ENCODE measurements at places on chromosomes 11 and 22.
A peak's percentile ranks its signal among the peaks of the same experiment; 100 is the strongest.

DNA sequence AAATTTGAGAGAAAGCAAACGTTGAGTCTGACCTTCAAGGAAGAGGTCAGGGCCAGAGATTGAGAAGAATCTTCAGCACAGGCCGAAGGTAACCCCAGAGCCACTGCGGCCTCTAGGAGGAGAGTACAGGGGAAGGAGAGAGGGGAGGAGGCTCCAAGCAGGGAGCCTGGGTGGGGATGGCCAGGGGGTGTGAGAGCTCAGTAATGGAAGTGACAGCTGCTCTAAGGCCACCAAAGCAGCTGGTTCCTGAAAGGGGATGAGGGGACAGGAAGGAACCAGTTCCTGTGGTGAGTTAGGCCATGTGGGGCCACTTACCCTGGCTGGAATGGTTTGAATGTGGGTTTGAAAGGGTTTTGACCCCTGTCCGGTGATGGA is 46.1 kb downstream of the PISD start:
- DNase-seq: no peak

- no peak for DNase-seq
Observed at GRCh38 chr11:70501933-70502540, 103.7 kb downstream of the CTTN start.

GRCh38 chr11:57544566-57544965 is 7.2 kb downstream of the SMTNL1 start:
- no peak for DNase-seq

DNA sequence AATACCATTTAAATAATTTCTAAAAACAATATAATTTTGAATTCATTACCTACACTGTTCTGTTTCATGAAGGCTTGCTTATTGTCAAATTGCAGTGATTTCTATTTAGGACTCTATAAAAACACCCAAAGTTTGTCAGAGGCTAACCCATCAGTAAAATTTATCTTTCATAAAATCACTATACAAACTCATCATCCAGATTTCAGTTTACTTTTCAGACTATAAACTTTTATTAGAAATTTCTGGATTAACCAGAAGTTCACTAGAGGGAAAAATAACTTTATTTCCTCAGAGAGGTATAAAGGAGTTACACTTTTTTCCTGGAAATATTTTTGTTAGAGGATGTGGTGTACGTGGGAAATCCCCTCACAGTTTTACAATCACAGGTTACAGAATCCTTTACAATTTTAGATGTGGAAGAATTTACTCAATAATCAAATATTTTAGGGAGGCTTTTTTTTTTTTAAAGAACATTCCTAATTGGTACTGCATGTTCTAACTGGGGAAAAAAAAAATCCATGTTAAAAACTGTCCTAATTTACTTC is 176.7 kb downstream of the SWAP70 start:
- DNase-seq: no peak

GRCh38 chr11:27847496-27847895 is 147.2 kb upstream of the BDNF start:
- DNase-seq: no peak

GRCh38 chr11:66934950-66935779 is 23.0 kb downstream of the PC start:
- peak; percentile 38 for DNase-seq

- peak; percentile 64 for DNase-seq
Observed at GRCh38 chr11:95459291-95460042, 228.5 kb upstream of the SESN3 start.

DNA sequence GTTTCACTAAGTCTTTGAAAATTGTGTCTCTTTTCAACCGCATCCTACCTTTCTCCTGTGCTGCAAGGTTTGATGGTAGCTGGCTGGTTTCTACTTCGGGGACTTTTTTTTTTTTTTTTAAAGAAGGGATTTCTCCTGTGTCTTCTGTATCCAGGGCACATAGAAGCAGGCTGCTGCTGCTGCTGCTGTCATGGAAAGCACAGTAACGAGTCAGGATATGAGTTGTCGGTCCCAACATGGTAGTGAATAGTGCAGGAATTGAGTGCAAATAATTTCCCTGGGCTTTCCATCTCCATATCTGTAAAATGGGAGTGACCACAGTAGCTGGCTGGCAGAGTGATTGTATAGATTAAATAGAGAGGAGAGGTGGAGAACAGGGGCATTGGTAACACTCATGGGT is 118.3 kb upstream of the NAV2 start:
- DNase-seq: peak; percentile 55

DNA sequence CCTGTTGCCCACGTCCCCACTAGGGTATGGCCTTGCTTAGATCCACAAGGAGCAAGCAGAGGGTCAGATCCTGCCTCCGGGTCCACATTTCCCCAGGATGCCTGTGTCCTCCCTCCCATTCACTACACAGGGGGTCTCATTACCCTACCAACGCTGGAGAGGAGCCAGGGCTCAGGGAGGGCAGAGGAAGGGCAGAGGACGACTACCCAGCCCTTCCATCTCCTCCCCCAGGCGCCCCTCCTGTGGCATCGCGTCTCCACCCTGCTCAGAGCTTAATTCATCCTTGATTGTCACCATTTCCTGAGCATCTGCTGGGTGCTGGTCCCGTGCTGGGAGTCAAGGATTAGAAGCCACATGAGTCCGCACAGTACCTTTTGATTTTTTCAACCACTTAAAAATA is 5.0 kb downstream of the NFAM1 start:
- DNase-seq: no peak

DNA sequence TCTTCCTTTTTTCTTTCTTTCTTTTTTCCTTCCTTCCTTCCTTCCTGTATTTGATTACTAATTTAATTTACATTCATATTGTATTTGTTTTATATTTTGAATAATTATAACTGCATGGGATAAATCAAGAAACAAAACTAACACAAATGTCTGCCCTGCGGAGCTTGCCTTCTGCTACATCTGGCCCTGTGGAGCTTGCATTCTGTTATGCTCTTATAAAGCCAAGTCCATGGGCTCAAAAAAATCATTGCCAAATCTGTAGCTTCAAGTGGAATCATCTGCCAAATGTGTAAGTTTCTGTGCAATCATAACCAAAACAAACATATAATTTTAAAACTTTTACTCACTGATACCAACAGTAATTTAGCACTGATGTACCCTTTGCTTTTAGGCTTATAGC is 8.0 kb upstream of the OR52J3 start:
- DNase-seq: no peak

DNA sequence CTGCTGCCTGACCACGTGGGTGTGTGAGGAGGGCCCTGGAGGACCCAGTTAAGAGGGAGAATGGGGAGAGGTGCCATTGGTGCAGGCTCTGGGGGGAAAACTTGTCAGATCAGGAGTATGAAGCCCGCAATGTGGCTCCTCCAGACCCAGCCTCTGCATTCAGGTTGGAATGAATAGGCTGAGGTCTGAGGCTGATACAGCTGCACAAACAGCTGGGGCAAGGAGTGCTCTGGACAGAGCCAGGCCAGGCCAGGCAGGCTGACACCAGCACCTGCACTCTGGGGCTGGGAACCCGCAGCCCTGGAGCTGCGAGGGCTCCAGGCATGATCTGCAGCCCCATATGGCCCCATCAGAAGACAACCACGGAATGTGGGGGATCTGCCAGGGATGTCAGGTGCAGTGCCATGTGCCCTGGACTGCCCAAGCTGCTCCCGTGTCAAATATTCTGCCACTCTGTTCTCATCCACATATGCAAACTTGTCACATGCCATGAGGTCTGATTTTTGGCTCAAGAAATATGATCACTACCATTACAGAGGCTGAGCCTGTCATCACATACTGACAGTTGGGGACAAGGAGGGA is 27.2 kb upstream of the KCNJ11 start:
- no peak for DNase-seq

- no peak for DNase-seq
Observed at GRCh38 chr22:37370306-37370979, 56.8 kb downstream of the ELFN2 start.

DNA sequence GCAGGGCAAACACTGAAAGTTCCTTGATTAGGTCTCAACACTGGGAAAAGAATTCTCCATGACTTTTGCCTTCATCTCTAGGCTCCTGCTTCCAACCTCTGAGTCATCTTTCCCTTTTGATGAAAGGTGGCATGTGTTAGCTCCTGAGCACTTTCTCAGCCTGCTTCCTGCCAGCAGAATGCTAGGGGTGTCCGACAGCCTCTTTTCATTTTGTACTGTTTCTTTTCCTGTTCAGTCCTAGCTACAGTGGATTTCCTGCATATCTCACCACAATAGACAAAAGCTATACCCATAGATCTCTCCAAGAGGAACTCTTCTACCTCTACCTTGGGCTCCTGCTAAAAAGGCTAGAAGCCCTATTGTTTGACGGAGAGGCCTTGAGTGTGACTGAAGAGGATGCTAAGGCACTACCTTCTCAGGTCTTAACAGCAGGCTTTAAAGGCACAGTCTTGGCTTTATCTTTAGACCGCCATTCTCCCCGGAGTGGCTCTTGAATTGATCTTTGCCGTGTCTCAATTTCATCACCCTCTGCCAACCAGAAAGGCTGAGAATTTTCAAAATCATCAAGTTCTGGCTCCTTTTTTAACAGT is 145.5 kb downstream of the RBFOX2 start:
- peak; percentile 71 for DNase-seq

GRCh38 chr11:124725719-124726105 is 14.0 kb upstream of the NRGN start:
- DNase-seq: peak; percentile 63

- DNase-seq: peak; percentile 81
Observed at GRCh38 chr11:47373876-47374719, 4.2 kb downstream of the SPI1 start.

DNA sequence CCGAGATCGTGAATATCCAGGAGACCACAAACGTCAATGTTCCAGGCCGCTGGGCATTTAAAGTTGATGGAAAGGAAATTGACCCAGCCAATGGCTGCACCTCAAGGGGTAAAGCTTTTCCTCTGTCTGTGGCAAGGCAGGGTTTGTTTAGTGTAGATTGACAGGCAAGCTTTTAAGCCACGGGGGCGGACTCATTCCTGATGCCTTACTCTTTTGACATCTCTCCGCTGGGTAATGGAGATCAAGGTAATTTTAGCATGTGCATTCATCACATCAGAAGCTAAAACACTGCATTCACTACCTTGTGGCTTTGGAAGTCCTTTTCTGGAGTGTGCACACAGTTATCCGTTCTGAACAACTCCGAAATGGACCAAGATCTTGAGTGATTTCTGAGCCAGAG is 12.6 kb downstream of the TECTA start:
- no peak for DNase-seq

DNA sequence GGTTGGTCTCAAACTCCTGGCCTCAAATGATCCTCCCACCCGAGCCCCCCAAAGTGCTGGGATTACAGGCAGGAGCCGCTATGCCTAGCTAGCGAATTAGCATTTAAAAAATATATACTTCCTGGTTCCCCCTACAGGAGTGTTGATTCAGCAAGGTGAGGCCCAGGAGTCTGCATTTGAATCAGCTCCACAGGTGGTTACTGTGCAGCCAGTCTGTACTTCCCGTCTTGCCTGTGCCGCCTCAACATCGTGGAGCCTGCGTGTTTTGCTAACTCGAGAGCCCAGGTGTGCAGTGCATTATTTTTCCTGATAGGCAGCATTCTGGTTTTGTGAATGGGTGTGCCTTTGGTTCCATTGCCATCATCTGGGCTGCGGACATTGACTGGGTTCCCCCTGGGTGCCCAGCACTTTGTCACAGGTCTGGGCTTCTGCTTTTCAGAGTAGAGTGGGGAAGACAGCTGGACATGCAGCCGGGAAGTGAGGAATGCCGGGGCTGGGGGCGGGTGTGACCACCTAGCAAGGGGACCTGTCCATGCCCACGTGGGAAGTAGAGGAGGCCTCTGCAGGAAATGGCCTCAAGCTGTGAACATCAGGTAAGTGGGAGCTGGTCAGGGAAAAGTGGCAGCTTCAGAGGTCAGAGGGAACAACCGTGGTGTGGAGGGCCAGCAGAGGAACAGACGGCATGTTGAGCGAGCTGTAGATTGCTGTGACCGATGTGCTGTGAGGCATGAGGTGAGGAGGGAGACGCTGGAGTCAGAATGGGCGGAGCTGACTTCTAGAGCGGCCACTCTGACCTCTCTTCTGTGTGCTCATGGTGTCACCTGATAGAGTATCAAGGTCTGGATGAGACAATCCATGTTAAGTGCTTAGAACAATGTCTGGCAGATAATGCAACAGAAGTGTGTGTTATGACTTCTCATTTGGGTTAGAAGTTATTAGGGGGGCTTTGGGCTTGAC is 42.2 kb downstream of the PPFIA1 start:
- DNase-seq: no peak

GRCh38 chr22:21067901-21068680 is 22.3 kb downstream of the LRRC74B start:
- no peak for DNase-seq

GRCh38 chr22:45804319-45804985 is 132.8 kb downstream of the ATXN10 start:
- DNase-seq: peak; percentile 14

DNA sequence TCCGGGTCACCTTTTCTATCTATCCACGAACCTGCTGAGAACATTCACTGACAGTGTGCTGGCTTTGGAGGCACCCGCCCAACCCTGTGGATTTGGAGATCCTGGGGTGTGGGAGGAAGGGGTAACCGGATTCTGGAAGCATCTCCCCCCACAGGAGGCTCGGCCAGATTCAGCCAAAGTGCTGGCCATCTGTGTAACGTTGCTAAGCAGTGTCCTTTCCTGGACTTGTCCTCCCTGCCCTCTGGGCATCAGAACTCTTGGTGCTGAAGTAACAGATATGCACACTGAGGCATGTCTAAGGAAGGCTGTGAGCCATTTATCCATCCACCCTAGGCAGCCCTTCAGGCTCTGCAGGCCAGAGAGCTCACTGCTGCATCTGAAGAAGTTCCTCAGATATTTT is 85.7 kb downstream of the SNX19 start:
- DNase-seq: no peak

- DNase-seq: no peak
Observed at GRCh38 chr11:56906683-56907148, 82.0 kb upstream of the OR5AK2 start.

GRCh38 chr11:105004021-105004420 is 18.9 kb downstream of the CASP5 start:
- peak; percentile 18 for DNase-seq

- DNase-seq: no peak
Observed at GRCh38 chr22:47050401-47051051, 288.1 kb downstream of the TBC1D22A start.

DNA sequence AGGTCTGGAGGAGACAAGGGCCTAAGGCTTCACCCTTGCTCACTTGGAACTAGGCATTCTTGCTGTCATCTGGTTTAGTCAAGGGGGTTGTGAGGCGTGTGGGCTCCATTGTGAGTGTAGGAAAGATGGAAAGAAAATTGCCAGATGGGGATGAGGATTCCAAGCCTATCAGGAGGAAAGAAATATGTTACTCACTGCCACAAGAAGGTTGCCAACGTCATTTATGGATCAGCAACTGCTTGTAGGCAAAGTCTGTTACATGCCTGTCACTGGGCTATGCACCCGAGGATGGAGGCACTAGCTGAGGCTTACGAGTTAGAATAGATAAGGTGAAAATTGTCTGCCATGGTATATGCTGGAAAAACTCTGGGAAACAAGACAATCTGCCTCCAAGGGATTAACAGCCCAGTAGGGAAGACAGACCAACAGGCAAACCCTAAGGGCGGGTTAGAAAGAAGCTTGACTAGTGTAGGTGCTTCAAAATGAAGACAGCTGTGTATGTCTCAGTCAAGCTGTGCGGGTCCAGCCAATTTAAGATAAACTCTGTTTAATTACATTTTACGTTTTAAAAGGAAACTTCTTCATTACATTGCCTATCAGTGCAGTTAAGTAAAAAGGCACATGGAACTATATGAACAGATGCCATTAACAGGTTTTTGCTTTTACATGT is 47.4 kb downstream of the SNX19 start:
- DNase-seq: no peak

GRCh38 chr11:62965574-62965973 is 19.2 kb downstream of the SLC22A6 start:
- DNase-seq: no peak
